ENCODE measurements at places on chromosomes 3 and 15.

DNA sequence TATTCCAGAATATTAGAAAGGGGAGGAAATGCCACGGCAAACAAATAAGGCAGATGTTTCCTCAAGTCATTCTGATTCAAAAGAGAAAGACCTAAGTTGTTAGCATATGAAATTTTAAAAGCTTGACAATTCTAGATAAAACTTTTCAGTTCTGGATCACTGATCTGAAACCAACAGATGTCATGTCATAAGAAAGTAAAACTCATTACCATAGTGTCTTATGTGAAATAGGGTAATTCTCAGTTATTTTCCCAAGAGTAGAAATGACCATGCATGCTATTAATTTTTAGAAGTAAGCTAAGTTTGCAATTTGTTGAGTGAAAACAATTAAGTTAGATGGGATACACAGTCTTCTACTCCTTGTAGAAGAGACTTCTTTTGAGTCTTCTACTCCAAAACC, 630.3 kb downstream of the NAALADL2 start:
- no peak for DNase-seq

DNA sequence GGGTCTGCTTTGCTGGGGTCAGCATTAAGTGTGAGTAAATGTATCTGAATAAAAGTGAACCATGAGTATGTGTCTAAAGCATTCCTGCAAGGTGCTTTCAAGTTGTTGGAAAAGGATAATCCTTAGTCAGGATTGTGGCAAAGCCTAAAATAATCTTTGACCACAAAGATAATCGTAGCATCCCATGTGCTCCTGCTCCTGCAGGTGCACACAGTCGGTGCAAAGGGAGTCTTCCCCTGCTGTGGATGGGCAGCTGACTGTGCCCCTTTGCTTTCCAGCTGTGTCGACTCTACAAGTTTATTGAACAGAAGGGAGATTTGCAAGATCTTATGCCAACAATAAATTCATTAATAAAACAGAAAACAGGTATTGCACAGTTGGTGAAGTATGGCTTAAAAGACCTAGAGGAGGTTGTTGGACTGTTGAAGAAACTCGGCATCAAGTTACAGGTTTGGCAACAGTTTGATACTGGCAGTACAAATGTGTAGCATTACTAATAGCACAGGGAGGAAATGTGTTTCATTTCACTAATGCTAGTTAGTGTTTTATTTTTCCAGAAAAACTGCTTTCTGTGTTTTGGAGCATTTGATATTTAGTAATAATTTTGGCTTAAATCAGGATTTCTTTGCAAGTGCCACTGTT, 22.6 kb downstream of the SRP14 start:
- DNase-seq, result no peak

GRCh38 chr3:150823277-150823676, 60.3 kb upstream of the SIAH2 start:
- no peak for DNase-seq

GRCh38 chr15:70851889-70852288, 2.1 kb downstream of the LARP6 start:
- no peak for DNase-seq

- no peak for DNase-seq
Observed at GRCh38 chr3:58222161-58222724, 11.5 kb upstream of the DNASE1L3 start.

DNA sequence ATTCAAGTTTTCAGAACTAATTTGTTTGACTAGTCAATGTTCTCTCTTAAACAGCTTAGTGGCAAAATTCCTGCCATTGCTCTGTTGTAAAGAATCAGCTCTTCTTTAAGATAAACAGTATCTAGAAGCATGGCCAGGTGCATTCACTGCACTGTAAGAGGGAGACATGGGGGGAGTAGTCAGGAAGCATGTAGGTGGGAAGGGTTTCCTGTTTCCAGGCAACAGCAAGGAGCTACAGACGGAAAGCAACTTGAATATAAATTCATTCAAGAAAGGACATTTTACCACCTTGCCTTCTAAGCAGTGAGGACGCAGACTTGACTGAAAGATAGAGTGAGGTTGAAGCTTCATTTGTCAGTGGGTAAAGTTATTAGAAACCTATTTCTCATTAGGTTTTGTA, 55.3 kb downstream of the BBX start:
- DNase-seq, result no peak

GRCh38 chr3:49802719-49803464, at the start of gene INKA1:
Gene INKA1, plus strand, starts transcription at chr3:49803261. Its CDS starts 132 bp downstream, at chr3:49803393.
- DNase-seq, result peak; percentile 53

GRCh38 chr15:88378188-88378637, 89.0 kb downstream of the MRPL46 start:
- DNase-seq, result no peak

- no peak for DNase-seq
Observed at GRCh38 chr3:119898478-119899191, 116.7 kb downstream of the NR1I2 start.

DNA sequence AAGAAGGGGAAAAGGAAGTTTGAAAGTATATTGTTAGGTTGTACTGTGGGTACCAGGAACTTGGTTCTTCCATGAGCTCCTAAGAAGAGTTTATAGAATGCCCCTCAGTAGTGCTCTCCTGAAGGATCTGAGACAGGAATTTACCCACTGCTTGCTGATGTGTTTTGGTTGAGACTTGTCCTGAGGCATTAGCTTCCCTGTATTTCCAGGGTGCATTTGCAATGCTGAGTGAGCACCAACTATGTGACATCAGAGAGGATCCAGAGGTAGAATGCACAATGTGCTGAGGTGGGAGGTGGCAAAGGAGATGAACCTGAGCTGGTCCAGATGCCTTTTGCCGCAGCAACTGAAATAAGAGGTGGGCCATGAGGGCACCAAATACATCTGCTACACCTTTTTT, 64.3 kb upstream of the LRRC3B start:
- DNase-seq, result no peak
